ENCODE measurements at places on chromosomes 5 and 9. TPM values are rescaled to one million over a fixed set of nuclear protein-coding genes. Genes with fewer than 3 reads are reported as not detected.

The PCDHB15 gene
- 0.49 TPM for total RNA-seq

The NELFB gene
- total RNA-seq = 61.6 TPM

DNA sequence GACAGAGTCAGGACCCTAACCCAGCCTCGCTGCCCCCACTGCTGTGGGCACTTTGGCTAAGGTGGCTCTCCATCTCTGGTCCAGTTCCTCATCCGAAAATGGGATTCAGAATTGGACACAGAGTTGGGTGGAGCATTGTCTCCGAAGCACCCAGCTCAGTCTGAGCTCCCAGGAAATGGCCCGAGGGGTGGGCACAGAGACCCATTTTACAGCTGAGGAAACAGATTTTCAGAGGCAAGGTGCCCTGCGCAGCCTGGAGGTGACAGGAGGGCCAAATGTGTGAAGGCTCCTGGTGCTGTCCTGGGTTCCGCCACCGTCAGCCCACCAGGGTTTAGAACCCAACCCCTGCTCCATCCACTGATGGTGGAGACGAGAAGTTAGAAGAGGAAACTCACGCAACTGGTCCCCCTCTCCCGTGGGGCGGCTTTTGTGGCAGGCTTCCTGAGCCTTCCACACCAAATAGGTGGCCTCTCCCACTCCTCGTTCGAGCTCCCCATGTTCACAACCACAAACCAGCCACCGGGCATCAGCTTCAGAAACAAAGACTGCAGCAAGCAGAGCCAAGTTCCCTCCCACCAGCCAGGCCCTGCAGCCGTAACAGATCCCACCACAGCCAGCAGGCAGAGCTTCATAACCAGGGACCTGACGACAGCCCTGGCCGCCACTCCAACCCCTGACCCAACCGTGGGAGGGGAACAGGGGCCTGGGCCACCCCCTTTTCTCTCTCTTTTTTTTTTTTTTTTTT, 90.9 kb upstream of the LMX1B start:
- no peak for DNase-seq

DNA sequence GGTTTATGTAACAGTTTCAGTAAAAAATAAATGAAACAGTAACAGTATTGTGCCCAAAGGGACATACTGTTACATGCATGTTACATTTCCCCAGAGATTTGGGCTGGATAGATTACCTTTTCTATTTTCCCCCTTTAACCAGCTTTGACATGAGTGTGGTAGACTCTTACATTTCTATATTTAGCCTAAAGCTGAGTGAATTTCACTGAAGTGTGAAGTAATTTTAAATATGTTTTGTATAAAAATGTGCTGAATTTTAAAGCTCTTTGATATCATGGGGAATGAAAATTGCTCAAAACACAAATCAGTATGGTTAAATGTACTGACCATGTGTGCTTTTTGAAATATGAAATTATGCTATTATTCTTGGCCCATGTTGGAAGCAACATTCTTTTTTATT, 122.3 kb upstream of the CDH10 start:
- DNase-seq = no peak

- no peak for DNase-seq
These were observed 13.0 kb downstream of the SUSD3 start for GRCh38 chr9:93071464-93071863.

GRCh38 chr9:89178830-89179539, 367 bp upstream of the SHC3 start:
- DNase-seq = no peak
